ENCODE measurements at places on chromosomes 13 and 19.
A peak's percentile ranks its signal among the peaks of the same experiment; 100 is the strongest.

GRCh38 chr19:16890461-16891184 lies 1.8 kb downstream of the F2RL3 start:
- DNase-seq = no peak

GRCh38 chr13:74573654-74574053 lies 439.4 kb upstream of the KLF12 start:
- DNase-seq = no peak

DNA sequence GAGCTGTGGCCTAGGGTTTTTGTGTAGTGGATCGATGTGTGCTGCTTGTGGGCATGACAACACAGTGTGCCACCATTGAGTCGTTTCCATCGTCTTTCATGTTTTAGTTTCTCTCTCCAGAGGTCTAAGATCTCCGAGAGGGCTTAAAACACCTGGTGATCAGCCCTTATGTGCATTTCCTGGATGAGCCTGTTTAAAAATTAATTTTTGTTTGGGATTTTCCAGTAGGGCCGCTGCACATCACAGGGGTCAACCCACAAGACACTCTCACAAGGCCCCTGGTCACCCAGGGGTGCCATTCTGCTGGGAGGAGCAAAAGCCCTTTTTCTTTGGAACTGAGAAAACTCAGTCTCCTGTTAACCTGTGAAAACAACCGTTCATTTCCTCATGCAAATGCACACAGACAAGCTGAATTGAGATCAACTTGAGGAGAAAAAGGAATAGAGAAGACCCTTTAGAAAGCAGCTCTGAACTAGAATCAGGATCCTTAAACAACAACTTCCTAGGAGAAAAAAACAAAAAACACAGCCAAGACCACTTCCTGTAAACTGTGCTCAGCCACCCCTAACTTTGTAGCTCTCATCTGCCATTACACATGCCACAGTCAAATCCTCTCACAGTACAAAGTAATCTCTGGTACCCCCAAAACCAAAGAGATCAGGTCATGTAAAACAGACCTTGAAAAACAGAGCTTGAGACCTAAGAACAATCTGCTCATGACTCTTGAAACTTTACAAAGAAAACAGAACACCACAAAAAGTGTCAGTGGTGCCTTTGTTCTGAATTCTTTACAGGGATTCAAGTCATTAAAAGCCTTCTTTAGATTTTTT lies 8.3 kb upstream of the MTRF1 start:
- no peak for DNase-seq

- no peak for DNase-seq
Observed at GRCh38 chr19:18379803-18380747, 5.9 kb upstream of the GDF15 start.

DNA sequence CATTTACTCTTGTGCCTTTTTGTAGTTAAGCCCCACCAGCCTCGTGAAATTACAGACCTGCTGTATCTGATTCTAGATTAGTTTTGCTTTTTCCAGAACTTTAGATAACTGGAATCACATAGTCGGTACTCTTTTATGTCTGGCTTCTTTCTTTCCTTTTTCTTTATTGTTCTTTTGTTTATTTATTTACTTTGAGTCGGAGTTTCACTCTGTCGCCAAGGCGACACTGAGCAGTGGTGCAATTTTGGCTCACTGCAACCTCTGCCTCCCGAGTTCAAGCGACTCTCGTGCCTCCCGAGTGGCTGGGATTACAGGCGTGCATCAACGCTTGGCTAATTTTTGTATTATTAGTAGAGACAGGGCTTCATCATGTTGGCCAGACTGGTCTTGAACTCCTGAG lies 6.0 kb upstream of the NCCRP1 start:
- DNase-seq = no peak

DNA sequence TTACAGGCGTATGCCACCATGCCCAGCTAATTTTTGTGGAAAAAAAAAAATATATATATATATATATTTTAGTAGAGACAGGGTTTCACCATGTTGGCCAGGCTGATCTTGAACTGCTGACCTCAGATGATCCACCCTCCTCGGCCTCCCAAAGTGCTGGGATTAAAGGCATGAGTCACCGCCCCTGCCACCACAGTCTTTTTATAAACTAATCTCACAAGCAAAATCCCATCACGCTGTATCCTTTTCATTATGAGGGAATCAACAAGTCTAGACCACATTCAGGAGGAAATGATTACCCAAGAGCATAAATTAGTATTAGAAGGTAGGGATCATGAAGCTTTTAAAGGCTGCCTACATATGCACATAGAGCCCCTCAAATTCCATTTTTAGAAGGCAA lies 210.6 kb upstream of the NBEA start:
- DNase-seq = no peak

GRCh38 chr19:35712567-35713505 lies 5.0 kb upstream of the KMT2B start:
- DNase-seq = peak; percentile 46

- DNase-seq = no peak
Observed at GRCh38 chr13:87235621-87236020, 435.6 kb upstream of the SLITRK5 start.

- no peak for DNase-seq
Observed at GRCh38 chr19:46896076-46896794, 35.4 kb downstream of the ARHGAP35 start.

GRCh38 chr19:50290011-50290410 lies 39.2 kb downstream of the KCNC3 start:
- no peak for DNase-seq

GRCh38 chr19:2047076-2047448 lies 4.0 kb downstream of the MKNK2 start:
- DNase-seq = no peak

- DNase-seq = no peak
Observed at GRCh38 chr13:40381935-40382764, 284.3 kb downstream of the FOXO1 start.

DNA sequence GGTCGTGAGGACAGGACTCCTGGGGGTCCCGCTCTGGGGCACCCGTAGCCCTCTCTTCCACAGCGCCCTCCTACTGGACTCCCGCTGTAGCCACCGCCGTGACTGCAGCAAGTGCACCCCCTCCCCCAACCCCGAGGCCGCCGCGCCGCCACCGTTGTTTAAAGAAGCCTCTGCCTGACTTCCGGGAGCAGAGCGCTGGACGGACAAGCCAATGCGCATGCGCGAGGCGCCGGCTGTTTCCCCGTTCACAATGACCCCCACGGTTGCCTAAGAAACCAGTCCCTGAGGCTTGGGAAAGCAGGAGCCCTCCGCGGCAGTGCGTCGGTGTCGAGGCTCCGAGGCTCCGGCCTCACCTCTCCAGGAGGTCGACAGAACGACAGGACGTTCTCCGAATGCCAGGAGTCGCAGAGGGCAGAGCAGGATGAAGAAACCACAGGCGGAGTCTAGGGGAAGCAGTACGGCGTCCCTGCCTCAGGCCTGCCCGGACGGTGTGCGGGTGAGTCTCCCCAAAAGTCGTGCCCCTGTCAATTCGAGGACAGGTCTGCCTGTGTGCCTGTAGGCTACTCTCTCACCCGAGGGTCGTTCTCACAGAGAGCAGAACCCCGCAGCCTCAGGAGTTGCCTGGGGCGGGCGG lies 70.5 kb upstream of the ZNF420 start:
- DNase-seq = no peak

GRCh38 chr19:10551698-10552301 lies 8.1 kb downstream of the ATG4D start:
- no peak for DNase-seq

- DNase-seq = peak; percentile 52
Observed at GRCh38 chr19:58544591-58545285, 874 bp downstream of the TRIM28 start.
